ENCODE measurements at places on chromosomes 2 and 18.

DNA sequence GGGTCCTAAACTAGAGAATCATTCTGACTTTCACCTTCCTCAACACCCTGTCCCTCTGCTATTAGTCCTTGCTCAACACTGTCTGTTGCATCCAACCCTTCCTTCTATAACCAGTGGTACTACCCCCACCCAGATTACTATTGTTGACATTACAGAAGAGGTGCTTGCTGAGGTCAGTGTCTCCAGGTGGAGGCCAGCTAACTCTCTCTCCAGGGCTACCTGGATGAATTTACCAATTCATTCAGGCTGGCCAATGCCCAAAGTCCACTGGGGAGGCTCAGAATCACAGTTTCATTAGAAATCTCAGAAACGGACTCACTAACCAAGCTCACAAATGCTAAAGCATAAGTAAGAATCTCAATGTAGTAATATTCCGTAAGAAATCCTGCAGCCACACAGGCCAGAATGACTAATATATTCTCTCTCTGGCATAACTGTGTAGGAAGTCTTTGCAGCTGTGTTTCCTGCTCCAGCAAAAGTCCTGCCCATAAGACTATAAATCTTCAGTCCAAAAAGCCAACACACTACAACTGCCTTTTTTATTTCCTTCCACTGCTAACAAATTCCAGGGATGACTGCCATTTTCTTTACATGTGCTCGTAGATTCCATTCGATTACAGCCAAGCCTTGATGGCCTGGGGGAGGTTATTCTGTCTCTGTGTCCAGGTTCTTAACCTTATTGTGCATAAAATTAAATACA lies 10.0 kb upstream of the TTR start:
- no peak for DNase-seq

- no peak for DNase-seq
Measured at GRCh38 chr2:32688541-32688940, 60.7 kb downstream of the TTC27 start.

DNA sequence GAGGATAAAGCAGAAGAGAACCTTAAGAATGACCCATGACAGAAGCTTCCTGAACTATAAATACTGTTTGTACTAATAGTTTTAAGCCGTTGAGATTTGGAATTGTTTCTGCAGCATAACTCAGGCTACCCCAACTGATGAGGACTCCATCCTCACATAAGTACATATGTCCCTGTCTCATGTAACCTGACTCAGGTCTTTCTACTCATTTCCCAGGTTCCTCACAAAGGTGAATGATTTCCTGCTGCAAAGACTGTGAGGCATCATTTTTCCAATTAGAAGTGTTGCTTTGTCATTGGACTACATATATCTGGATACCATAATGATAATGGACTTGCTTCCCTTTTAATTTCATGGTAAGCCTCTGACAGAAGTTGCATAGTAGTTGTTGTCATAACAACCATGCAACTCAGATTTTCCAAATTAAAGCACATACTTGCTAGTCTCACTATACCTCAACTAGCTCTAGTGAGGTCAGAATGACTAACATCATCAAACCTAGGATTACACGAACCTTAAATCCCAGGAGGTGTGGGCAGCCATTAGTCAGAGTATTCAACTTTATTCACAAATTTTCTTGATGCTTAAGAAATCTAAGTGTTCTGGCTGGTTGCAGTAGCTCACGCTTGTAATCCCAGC lies 38.0 kb upstream of the NEDD4L start:
- no peak for DNase-seq

- DNase-seq, result no peak
Measured at GRCh38 chr2:85732467-85733120, 21.2 kb upstream of the ATOH8 start.

DNA sequence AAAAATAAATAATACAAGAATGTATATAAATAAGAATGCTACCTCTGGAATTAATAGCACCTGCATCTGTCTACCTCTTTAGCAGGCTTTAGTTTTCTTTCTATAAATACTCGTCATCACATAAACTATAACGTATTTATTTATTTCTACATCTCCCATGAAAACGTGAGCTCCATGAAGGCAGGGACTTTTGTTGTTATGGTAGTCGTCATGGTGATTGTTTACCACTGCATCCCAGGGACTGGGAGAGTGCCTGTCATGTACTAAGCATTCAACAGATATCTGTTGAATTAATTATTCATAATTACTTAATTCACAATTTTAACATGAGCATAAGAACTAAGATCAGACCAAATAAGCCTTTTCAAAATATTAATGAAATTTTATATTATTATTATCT lies 386.6 kb downstream of the NRXN1 start:
- no peak for DNase-seq

DNA sequence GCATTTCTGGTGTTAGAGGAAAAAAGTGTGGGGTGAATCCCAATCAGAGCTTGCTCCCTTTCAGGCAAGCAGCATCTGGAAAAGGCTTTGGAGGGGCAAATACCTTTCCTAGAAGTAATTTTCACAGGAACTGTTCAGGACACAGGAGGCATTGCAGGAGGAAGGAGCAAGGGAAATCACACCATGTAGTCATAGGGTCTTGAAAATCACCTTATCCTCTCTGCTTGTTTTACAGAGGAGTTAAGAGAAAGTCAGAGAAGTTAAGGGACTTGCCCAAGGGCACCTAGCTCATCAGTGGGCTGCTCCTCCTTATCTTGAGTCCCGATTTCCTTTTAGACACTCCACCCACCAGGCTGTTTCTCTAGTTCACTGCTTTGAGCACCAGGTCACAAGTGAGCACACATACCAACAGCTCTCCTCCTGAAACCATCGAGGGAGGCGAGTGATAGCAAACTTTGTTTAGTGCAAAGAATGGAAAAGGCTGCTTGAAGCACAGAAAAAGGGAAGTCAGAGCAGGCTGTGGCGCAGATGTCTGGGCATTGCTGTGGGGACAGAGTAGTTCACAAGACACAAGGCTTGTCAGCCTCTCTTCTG lies 89.2 kb upstream of the CXCR4 start:
- DNase-seq, result no peak

GRCh38 chr2:20050104-20050645 lies 1.3 kb downstream of the LAPTM4A start:
- no peak for DNase-seq

DNA sequence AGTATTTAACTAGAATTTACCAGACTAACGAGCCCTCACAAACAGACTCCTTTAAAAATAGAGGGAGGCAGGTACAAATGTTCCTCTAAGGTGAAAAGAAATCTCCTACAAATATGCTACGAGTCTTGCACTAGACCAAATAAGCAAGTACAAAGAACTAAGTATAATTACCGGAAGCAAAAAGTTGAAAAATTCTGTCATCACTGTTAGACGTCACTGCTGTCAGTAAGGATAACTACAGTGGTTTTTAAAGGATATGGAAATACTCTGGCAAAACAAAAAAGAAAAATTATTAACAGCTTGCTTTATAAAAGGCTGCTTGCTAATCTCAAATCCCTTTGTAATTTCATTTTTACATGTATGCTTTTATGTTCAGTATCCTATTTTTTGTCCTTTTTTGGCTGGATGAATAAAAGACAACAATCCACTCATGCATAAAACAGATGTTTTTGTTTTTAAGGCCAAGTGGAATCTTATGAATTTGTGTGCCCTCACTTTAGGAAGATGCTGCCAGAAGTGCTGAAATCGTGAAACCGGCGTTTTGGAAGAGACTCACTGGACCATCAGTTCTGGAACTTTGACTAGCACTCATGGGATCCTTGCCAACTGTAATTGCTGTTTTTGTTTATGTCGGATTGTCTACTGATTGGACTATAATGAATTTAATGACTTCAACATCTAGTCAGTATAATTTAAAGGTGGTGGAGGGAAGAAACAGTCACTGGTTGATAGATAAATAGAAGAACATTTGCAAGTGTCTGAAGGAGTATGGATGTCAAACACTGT lies 6.7 kb downstream of the ZNF521 start:
- no peak for DNase-seq

- no peak for DNase-seq
Measured at GRCh38 chr18:23822590-23823385, 133.5 kb downstream of the LAMA3 start.

DNA sequence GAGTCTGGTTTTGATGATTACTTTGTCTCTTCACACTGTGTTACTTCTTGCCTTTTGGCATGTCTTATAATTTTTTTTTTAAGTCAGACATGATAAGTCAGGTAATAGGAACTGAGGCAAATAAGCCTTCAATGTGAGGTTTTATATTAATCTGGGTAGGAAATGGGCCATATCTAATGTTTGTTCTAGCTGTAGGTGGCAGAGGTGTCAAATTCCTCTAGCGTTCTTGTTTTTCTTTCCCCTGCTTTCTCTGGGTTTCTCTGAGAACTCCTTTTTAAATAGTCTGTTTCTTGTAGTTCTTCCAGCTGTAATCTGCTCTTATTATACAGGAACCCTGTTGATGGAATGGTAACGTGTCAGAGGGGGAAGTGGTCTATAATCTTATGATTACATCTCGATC lies 5.7 kb downstream of the SP140 start:
- DNase-seq, result no peak

- DNase-seq, result no peak
Measured at GRCh38 chr2:172884336-172884735, 148.7 kb downstream of the RAPGEF4 start.

- no peak for DNase-seq
Measured at GRCh38 chr2:239598011-239598731, 197.4 kb upstream of the HDAC4 start.

GRCh38 chr2:162232671-162233070 lies 10.6 kb downstream of the FAP start:
- DNase-seq, result no peak

GRCh38 chr2:85468704-85469349 lies 50.3 kb downstream of the SH2D6 start:
- DNase-seq, result peak; percentile 6

GRCh38 chr18:22486667-22487066 lies 69.0 kb upstream of the CTAGE1 start:
- no peak for DNase-seq

DNA sequence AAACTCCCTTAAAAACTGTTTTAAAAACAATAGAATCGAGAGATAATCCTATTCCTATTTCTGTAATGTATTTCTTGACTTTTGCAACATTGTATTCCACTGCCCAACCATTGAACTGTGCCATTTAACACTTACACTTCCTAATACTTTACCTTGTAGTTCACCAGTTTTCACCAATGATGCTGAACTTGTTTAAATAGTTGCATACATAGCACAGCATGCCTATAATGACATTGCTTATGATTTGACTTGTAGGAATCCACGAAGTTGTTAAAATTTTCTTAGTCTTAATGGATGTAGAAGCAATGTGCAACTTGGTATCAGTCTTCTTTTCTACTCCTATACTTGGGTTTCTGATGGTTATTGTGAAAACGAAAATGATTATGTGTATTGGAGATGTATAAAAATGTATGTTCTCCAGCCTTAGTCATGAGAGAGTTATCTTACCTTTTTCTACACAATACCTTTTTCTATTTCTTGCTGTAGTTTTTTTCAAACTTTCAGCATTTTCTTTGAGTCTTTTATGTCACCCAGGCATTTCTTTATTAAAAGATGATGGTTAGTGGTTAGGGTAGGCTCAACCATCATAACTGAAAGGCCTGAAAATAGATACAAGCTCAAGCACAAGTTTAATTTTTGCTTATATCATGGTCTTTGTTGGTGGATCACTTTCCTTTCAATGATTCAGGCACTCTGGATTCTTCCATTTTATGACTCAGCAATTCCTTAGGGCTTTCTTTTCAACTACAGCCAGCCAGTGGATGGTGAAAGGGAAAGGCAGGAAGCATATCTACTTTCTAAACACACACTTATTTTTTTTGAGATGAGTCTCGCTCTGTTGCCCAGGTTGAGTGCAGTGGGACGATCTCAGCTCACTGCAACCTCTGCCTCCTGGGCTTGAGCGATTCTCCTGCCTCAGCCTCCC lies 9.4 kb downstream of the GPD2 start:
- DNase-seq, result no peak

- no peak for DNase-seq
Measured at GRCh38 chr18:51251625-51252024, 54.1 kb upstream of the MEX3C start.

GRCh38 chr2:179646862-179647587 lies 214.4 kb downstream of the ZNF385B start:
- DNase-seq, result no peak

Measured in hypothalamus (tissue), 51 donors.